Glomerular endothelial cell (primary cell): ENCODE measurements at places on chromosomes 4 and X.

DNA sequence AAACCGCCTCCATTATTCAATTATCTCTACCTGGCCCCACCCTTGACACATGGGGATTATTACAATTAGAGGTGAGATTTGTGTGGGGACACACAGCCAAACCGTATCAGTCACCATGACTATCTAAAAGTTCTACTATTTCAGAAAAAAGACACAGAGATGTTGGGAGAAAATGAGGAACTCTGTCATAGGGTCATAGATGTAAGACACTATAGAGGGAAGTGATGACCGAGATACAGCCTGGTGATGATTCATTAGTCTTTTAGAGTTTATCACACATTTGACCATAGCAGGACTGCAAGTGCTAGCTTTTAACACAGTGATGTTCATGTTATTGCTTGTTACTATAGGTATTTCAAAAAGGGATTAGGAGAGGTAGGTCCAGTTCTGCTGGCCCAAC lies 357.0 kb upstream of the AADAT start:
- no peak for DNase-seq

GRCh38 chr4:17512973-17513665 lies 1.2 kb upstream of the QDPR start:
- DNase-seq: no peak

DNA sequence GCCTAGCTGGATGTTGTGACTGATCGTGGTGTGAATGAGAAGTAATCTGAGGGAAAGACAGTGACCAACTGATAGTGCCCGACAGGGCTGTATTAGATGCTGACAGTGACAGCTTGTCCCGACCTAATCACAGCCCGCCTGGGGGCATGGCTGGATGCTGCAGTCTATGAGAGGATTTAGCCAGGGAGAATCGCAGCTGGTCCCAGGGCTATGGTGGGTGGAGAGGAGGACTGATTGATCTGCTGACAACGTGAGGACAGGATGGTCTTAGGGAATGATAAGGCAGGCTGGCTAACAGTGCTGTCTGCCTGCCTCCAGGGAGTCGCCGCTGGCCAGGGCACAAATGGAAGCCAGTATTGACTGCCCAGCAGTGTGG lies 621 bp upstream of the SUV39H1 start:
- DNase-seq: no peak

DNA sequence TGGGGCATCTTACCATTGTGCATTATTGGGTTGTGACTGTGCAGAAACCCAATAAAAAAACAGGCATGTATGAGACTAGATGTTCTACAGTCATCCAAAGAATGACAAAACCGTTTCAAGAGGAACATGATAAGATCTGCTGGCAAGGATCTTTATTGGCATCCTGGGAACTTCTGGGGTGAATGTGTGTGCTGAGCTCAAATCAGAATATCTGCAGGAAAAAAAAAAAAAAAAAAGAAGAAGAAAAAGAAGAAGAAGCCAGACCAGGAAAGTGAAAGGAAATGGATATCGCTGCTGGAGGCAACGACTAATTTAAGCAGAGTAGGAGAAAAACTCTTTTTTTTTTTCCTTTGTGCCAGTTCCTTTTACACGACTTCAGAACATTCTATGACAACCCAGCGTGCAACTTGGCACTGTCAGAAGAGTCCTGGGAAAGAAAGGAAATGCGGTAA lies 484.2 kb upstream of the BOD1L1 start:
- DNase-seq: no peak

GRCh38 chrX:24343719-24344118 lies 16.7 kb upstream of the SUPT20HL1 start:
- DNase-seq: no peak

DNA sequence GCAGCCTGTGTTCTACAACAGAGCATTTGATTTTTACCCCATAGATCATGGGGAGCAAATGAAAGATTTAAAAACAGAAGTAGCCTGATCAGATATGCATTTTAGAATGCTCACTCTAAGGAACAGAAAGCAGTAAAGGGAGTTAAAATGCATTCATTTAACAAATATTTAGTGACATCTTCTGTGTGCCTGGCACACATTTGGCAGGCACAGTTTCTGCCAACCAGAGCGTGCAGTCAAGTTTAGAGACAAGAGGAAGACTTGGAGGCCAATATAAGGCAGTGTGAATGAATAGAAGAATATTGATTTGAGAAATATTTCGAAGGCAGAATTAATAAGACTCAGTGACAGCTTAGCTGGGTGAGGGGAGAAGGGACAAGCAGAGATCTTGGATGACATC lies 210.1 kb downstream of the KDR start:
- no peak for DNase-seq

- no peak for DNase-seq
These were observed 18.0 kb downstream of the SHISA3 start for GRCh38 chr4:42415281-42415680.

- DNase-seq: no peak
These were observed 322.5 kb downstream of the HS3ST1 start for GRCh38 chr4:11106190-11106589.

DNA sequence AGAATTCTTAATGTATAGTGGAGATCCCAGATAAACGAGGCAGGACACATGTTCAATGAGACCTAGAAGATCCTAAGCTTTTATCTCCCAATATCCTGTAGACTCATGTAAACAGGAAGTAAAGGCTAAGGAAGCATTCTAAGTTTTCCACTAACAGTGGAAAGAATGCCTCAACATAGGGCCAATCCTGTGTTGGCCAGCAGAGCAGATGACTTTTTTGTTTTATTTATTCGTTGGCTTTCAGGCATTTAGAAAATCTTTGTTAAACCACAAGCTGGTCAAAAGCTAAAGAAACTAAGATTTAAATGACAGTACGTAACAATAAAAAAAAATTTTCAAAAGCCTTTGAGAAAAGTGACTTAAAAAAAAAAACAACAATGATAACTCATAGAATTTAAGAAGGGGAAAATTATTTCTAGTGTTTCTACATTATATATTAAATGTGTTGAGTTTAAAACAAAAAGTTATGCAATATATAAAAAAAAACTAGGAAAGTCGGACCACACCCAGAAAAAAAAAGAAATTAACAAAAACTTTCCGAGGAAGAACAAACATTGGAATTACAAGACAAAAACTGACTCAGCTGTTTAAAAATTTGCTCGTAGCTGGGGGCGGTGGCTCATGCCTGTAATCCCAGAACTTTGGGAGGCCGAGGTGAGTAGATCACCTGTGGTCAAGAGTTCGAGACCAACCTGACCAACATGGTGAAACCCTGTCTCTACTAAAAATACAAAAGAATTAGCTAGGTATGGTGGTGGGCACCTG lies 759.3 kb downstream of the FSTL5 start:
- DNase-seq: no peak
